ENCODE measurements at places on chromosomes 3 and 15.

GRCh38 chr3:105904251-105904650 lies 35.4 kb upstream of the CBLB start:
- no peak for DNase-seq

DNA sequence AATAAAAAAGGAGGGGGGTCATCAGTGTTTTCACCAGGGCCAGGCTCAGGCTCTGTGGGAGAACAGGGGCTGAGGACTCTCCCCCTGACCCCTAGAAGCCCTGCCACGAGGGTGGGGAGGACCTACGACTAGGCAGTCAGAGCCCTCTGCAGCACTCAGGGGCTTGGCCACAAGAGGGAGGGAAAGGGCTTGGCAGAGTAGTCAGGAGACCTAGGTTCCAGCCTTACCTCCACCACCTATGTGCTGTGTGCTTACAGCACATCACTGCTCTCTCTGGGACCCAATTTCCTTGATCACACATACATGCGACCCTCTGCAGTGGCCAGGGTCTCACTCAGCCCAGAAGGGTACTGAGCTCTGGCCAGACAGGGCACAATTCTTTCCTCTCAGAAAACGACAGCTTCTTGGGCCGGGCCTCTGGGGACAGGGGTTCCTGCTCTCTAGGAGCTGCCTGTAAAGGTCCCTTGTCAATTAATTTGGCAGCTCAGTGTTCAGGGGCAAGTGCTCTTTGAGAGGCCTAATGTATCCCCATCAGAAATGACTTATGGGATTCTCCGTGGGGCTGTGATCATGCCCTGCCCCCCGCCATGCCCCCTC lies 16.4 kb upstream of the SKIC8 start:
- DNase-seq: no peak

- DNase-seq: no peak
These were observed 549 bp downstream of the C3orf18 start for GRCh38 chr3:50567011-50567385.

DNA sequence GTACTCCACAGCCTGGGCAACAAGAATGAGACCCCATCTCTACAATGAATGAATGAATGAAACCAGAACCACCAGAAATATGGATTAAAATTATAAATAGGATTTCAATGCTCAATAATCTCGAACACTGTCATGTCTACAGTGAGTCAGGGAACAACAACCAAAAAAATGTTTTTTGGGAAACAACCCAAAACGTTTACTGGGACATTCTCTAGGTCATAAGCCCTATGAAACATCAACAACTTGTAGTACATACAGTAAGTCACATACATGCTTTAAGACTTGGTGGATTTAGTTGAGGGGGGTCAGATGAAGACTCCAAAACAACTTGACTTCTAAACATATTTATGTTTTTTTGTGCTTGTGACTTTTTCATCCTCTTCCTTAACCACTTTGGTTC lies 511.2 kb downstream of the FOXP1 start:
- no peak for DNase-seq
